Gastrocnemius medialis (tissue), 4 donors: ENCODE measurements at places on chromosomes 1 and 21.
A peak's percentile ranks its signal among the peaks of the same experiment; 100 is the strongest.

- no peak for DNase-seq
Observed at GRCh38 chr1:229058111-229058561, 212.8 kb upstream of the RAB4A start.

DNA sequence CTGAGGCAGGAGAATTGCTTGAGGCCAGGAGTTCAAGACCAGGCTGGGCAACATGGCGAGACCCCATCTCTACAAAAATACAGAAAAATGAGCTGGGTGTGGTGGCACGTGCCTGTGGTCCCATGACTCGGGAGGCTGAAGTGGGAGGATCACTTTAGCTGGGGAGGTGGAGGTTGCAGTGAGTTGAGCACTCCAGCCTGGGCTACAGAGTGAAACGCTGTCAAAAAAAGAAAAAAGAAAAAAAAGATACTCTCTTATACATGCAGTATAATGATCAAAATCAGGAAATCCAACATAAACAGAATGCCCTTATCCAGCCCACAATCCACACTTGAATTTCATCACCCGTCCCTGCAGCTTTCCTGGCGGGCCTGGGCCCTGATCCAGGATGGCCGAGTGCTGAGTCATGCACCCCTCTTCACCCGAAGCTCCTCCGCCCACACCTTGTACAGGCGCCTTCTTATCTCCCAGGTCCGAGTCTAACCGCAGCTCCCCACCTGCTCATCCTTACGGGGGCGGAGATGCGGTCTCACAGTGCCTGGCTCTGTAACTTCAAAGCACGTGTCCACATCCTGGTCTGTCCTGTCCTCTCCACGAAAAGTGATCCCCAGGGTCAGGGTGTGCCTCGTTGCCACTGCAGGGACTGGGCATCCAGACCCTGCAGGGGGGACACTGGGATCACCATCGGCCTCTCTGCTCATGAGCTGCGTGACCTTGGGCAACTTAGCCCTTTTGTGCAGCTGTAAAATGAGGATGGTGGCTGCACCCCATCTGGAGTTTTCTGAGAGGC lies 120.2 kb upstream of the SLC45A1 start:
- peak; percentile 62 for DNase-seq

DNA sequence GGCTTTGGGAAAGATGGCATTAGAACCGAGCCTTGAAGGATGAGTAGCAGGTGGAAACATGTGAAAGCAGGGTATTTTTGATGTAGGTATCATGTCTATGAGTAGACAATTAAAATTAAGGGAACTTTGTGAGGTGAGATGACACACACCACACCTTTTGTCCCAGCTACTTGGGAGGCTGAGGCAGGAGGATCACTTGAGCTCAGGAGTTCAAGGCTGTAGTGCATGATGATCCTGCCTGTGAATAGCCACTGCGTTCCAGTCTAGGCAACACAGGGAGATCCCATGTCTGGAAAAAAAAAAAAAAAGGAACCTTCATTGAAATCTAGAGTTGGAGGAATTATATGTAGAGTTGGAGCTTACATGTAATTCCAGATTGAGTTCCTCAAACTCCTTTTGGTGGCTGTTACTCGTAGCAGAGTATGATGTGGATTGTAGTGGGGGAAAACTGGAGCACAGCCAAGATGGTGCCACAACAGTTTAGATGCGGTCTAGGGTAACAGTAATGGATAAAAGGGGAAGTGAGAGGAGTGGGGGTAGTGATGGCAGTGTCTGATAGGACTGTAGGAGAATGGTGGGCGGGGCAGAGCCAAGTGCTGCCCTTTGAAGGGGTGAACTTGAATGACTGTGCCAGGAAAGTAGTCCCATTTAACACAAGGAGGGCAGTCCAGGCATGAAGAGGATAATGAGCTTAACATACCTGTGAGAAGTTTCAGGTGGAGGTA lies 17.4 kb downstream of the AK4 start:
- no peak for DNase-seq

- no peak for DNase-seq
Observed at GRCh38 chr21:44938772-44939531, 877 bp upstream of the SLX9 start.

GRCh38 chr1:236870721-236871120 lies 75.6 kb downstream of the MTR start:
- DNase-seq: no peak

DNA sequence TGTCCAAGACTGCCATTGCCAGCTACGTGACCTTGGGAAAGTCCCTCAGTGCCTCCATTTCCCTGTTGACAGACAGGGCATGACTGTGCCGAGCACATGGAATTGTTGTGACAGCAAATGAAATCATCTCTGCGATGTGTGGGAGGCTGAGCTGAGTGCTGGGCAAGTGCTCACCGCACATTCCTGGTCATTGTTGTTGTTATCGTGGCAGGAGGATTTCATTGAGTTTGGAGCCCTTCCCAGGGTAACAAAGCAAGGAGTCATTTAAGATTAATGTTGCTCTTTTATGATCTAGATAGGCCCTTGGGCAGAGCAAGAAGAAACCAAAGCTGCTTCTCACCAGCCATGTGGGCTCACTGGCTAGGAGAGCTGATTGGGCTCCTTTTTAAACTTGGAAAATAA lies 39.6 kb upstream of the ITPKB start:
- DNase-seq: no peak

- DNase-seq: no peak
Observed at GRCh38 chr1:118335331-118335732, 150.3 kb upstream of the SPAG17 start.

DNA sequence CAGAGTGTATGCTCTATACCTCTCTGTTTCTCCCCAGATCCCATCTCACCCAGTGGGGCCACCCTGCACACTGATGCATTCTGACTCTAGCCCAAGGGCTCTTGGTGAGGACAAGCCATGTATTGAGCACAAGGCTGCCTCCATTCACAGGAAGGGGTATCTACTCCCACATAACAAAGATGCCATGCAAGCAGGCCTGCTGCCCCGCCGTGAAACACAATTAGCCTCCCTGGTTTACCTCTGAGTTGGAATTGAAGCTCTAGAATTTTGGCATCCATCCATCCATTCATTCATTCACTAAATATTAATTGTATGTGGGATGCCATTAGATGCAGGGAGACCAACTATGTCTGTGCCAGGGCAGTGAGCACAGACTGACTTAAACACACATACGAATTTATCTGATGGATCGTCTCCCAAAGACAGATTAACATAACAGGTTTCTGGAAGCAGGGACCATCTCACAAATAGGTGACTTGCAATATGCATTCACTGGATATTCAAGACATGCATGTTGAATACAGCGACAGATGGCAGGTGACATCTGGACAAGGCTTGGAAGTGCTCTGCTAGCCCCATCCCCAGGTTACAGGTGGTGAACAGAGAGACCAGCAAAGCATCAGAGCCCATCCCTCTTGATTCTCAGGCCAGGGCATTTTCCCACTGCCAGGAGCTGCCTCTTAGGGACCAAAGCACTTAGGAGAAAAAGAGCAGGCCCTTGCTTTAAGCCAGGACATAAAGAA lies 34.3 kb downstream of the TRABD2B start:
- DNase-seq: no peak

GRCh38 chr1:158203693-158204457 lies 23.2 kb downstream of the CD1D start:
- no peak for DNase-seq

DNA sequence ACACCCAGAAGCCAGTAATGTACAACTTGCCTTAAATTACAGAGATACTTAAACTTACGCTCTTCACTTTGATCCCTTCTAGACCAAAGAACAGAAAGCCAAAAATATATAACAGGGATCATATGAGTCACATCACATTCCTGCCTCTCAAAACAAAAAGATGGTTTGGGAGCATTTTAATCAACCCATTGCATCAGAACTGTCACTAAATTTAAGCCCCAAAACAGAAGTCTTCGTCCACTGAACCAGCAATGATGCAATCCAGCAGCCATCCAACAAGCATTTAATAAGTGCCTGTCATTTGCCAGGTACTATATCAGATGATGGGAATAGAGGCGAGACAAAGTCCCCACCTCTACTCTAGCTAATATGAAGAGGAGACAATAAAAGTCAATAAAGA lies 42.7 kb upstream of the GLIS1 start:
- no peak for DNase-seq

- DNase-seq: no peak
Observed at GRCh38 chr1:185559151-185559550, 175.0 kb upstream of the HMCN1 start.
